ENCODE measurements at places on chromosomes 5 and 9.

GRCh38 chr5:144467792-144468191 lies 297.1 kb downstream of the KCTD16 start:
- peak; percentile 46 for DNase-seq

- no peak for DNase-seq
These were observed 47.9 kb upstream of the HSPA9 start for GRCh38 chr5:138623053-138623452.

- DNase-seq: no peak
These were observed 133.5 kb upstream of the RAPGEF1 start for GRCh38 chr9:131873335-131873734.

GRCh38 chr5:163424836-163425235 lies 12.6 kb upstream of the CCNG1 start:
- DNase-seq: no peak

GRCh38 chr9:124699575-124699974 lies 71.5 kb downstream of the NR6A1 start:
- DNase-seq: no peak

GRCh38 chr5:98783051-98783649 lies 9.7 kb downstream of the RGMB start:
- no peak for DNase-seq

All from retinal pigment epithelial cell (primary cell).